ENCODE measurements at places on chromosomes 2 and 18.
A peak's percentile ranks its signal among the peaks of the same experiment; 100 is the strongest.

DNA sequence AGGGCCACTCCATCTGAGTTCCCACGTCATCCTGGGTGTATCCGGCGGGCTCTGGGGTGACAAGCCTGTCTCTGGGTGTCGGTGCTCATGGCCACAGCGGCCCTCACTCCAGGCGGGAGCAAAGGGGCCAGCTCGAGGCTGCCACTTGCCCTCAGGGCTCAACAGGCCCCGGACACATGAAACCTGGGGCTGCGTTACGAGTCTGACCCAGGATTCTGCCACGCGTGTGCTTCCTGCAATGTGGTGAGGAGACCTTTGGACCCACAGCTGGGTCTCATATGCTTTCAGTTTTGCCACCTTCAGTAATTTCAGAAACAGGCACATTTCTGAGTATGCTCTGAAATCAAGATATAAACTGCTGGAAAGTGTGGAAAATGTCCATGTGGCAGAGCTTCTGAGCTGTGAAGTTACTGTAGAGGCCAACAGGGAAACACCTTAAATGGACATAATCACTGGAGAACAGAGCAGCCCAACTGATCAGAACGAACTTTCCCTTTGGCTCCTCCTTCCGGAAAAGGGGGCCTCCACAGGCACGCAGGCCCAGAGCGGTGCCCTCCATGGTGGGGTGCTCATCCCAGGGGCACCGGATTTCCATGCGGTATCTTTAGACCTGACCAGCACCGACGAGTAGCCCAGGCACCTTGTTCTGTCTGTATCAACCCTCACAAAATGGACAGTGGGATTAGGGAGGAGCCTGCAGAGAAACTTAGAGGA is 14.1 kb downstream of the PER2 start:
- DNase-seq = no peak

- peak; percentile 18 for DNase-seq
Measured at GRCh38 chr2:64626963-64627760, 26.6 kb downstream of the SERTAD2 start.

DNA sequence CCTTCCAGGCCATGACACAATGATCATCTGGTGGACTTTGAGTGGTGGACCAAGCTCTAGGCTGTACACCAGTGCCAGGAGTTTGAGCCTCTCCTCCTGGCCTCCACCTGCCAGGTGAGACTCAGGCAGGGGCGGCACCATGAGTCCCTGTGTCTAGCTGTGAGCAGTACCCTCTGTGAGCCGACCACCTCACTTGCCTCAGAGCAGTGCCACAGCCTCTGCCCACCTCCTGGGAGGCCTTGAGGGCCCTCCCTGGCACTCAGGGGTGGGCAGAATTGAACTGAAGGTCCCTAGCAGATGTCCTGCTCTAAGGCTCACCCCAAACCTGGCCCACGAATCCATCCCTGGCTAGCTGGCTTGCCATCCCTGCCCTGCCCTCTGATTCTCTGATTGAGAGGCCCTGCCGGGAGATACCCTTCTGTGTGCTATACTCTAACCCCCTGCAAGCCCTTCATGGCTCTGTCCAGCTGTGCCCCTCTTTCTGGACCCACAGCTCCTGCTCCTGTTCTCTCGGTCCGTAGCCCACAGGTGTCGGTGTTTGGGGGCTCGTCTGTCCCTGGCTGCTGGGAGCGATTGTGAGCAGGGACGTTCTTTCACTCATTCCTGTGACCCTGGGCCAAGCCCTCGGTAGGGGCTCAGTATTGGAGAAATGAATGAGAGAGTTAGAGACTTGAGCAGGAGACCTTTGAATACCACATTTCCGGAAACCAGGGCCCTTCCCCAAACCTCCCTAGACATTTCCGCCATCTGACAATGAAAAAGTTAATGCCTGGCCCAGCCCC is 70.0 kb downstream of the INHBB start:
- DNase-seq = no peak

DNA sequence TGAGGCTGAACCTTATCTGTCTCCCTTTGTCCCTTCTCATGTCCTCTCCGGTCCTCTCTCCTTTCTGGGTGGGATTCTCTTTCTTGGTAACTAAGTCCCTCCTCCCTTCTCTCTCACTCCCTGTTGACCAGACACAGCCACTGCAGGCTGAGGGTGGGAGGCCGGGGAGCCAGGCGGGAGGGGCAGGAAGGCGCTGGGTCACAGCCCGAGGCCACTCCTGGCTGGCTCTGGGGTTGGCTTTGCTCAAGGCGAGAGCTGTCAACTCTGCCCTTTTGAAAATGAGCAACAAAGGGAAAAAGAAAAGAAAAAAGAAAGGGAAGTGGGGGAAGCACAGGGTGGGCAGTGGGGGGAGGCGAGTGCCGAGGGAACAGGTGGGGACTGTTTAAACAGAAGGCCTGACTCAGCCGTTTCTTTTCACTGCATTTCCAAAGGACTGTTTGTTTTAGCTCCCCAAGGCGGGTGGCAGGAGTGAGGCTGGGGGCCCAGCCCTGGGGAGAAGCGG is 70.5 kb upstream of the IGFBP5 start:
- DNase-seq = no peak

- no peak for DNase-seq
Measured at GRCh38 chr2:123961576-123961975, 63.5 kb upstream of the CNTNAP5 start.

- no peak for DNase-seq
Measured at GRCh38 chr2:18548621-18549020, 11.8 kb downstream of the RDH14 start.

Data from kidney capillary endothelial cell (primary cell).